ENCODE measurements at places on chromosomes 16 and 17.

DNA sequence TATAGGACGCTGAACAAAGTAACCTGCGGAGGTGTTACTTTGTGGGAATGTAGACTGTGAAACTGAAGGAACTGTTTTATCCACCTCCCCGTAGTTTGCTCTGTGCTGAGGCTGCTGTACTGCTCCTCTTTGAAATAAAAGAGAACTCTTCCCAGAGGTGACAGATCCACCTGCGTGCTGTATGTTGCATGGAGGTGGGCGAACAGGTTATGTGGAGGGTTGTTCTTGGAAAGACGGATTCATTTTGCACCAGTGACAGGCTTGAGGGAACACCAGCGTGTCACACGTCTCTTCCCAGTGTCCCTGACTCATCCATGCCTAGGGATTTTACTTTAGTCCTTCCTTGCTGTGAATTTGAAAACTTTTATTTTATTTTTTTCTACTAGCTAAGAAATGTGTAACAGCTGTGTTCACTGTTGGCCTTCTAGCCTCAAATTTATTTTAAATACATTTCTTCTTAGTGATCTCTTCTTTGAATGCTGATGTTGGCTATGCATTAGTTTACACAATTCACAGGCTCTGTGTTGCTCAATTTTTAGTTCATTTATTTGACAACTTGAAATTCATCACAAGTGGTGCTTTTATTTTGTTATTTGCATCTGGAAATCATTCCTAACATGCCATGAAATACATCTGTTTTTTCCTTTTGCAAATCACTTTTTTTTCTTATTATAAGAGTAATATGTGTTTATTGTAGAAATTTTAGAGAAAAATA, 512.4 kb downstream of the CDH13 start:
- no peak for DNase-seq

- no peak for DNase-seq
Measured at GRCh38 chr17:43549496-43549895, 3.4 kb upstream of the ETV4 start.

- no peak for DNase-seq
Measured at GRCh38 chr17:51165680-51166197, 472 bp upstream of the NME2 start.

DNA sequence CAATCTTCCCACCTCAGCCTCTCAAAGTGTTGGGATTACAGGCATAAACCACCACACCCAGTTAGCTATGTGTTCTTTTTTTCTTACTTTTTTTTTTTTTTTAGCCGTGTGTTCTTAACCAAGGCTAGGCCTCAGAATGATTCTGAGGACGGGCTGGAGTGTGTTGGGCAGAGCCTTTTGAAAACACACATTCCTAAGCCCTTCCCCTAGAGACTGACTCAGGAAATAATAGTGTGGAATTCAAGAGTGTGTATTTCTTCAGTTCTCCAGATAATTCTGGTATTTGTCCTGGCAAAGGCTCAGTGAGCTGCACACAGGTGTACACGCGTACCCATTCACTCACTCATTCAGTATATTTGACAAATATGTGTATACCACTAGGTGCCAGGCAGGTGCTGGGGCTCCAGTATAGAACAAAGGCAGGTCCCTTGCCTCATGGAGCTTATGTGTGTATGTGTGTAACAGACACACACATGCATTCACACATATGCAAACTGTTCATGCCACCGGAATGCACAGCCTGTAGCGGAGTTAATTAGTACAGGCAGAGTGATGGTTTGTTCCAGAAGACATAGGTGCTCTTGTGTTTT, 19.4 kb upstream of the NFATC3 start:
- no peak for DNase-seq

- DNase-seq: no peak
Measured at GRCh38 chr17:82836823-82837357, 2.9 kb downstream of the ZNF750 start.

DNA sequence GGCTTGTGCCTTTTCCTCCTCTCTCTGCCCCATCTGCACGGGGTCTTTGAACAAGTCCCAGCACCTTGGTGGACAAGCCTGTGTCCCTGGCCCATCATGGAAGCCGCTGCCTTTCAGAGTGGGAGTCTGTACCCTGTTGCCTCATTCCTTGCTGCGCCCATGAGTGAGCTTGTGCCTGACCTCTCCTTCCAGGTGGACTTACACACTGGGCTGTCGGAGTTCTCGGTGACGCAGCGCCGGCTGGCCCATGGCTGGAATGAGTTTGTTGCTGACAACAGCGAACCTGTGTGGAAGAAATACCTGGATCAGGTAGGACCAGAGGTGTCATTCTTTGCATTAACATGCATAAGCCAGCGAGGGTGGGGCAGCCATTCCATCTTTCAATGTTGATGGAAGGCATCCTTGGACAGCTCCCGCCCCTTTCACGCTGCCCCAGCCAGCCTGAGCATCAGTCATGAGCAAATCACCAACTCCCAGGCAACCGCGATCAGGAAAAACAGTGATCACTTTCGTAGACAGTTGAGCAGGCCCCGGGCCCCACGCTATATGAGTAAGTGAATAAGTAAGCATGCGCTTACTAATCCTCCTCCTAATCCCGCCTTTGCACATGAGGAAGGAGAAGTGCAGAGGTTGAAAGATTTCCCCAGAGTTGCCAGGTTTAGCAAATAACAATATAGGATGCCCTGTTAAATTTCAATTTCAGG, 36.8 kb downstream of the ATP2C2 start:
- DNase-seq: no peak

- DNase-seq: no peak
Measured at GRCh38 chr17:65364438-65364837, 197.0 kb downstream of the AXIN2 start.

DNA sequence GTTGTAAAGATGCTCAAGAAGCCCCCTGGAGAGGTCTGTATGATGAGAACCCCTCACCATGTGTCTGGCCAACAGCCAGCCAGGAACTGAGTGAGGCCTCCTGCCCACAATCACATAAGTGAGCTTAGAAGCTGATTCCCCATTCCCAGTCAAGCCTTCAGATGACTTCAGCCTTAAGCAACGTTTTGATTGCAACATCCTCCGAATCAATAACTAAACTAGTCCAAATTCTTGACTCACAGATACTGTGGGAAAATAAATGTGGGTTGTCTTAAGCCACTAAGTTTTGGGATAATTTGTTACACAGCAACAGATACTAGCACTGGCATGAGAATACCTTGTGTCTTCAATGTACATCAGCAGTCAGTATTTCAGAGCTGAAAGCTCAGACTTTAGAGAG, 54.5 kb upstream of the HS3ST4 start:
- DNase-seq: no peak

GRCh38 chr17:6514371-6514770, 42.0 kb downstream of the PITPNM3 start:
- no peak for DNase-seq

DNA sequence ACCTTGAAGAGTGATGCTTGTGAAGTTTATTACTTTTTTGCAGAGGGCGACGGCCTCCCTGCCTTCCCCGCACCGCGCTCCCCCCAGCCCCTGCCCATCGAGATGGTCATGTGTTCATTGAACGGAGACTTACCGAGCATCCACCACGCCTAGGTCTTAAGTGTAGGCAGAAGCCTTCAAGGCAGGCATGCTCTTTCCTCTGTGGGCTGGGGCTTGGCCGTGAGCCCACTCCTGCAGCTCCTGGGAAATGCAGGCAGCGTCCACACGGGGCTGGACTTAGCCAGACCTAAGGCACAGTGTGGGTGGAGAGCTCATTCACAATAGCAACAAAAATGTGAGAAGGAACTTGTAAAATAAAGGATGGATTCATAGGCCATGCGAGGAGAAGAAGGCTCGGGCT, 19.2 kb downstream of the RNF213 start:
- DNase-seq: no peak

- no peak for DNase-seq
Measured at GRCh38 chr16:85589688-85590505, 23.2 kb upstream of the GSE1 start.

- DNase-seq: no peak
Measured at GRCh38 chr16:80846275-80846674, 41.9 kb upstream of the CDYL2 start.

DNA sequence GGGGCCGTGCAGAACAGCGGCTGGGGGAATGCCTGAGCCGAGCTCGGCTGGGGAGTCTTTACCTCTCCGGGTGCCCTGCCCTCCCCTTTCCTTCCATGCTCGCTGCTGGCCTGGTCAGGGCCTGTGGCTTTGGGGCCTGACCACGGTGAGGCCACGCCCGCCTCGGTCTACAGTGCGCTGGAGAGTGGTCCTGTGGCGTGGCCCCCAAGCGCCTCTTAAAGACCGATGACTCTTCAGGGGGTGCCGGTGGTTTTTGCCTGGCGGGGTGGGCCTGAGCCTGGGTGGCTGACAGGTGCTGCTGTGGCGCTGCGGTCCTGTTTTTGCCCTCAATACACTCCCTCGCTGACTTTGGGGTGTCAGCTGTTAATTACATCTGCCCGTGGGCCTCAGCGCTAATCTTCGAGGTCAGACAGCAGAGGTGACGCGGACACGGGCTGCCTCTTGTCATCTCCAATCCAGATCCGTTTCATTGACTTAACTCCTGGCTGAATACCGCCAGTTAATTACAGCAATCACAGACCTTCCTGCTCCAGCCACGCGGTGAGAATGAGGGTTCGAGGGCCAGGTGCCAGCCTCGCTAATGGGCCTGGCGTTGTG, 29.7 kb downstream of the GSE1 start:
- DNase-seq: no peak

DNA sequence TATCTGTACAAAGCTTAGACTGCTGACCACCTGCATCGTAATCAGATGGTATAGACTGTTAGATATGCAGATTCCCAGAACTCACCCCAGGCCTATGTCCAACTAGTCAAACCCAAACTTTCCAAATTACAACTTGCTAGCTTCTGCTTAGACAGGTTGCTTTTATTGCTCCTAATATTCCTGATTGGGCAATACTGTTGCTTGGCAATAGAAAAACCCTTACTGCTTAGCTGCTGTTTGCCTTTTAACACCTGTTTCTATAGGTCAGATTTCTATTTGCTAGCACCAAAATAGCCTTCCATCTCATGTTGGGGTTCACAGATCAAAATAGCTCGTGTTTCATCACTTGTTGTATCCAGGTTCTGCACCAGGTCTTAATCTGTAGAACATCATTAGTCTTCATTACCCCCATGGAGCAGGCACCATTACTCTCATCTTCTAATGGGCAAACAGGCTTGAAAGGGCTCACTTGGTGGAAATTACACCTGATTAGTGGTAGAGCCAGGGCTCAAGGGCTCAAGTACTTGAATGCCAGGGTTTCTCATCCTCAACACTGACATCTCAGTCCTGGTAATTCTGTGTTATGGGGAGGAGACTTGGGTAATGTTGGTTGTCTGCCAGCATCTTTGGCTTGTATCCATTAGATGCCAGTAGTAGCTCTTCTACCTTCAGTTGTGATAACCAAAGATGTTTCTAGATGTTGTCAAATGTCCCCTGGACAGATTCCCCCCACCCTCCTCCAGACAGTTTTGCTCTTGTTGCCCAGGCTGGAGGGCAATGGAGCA, 2.7 kb downstream of the ZP2 start:
- DNase-seq: no peak

DNA sequence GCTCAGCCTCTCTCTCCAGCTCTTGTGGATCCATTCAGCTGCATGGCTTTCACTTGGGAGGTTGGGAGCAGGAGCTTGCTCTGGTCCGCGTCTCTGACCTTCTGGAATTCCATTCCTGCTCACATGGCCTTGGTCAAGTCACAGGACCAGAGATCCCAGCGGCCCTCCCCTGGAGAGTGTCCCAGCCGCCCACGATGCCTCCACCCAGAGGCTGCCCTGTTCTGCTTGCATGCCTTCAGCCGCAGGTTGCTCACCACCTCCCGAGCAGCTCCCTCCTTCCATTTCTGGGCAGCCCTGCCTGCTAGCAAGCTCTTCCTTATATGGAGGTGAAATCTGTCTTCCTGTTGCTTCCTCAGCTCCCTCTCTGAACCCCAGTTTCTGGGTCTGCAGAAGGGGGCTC, 32.6 kb downstream of the RAI1 start:
- no peak for DNase-seq

DNA sequence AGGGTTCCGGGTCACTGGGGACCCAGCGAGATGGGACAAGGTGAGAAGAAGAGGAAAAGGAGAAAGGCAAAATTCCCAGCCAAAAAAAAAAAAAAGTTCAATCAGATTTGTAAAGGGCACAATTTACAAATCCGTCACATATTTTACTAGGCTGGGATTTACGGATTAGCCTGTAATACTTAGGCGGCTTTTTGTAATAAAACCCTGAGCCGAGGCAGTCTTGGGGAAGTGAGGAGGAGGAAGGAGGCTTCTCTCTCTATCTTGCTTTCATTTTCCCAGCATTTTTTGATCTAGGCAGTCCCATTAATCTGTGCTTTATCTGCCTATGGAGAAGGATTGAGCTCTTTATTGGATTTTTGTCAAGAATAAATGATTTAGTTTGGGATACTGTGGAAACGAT, 130.6 kb upstream of the SDK2 start:
- no peak for DNase-seq

DNA sequence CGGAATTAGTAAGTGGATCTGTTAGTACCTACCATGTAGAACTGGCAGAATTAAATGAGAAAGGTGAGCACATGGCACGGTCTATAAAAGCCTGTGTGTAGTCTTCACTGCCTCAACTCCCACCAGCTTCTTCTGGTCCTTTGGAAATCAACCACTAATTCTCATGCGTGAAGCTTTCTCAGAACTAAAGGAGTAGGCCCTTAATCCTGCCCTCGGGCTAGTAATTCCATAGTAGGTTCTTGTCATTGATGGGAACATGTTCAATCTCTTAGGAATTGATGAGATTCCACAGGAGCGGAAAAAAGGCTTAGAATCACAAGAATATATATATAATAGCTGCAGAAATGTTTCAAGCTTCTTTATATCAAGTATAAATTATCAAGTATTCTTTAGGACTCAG, 21.7 kb downstream of the CDR2 start:
- no peak for DNase-seq

DNA sequence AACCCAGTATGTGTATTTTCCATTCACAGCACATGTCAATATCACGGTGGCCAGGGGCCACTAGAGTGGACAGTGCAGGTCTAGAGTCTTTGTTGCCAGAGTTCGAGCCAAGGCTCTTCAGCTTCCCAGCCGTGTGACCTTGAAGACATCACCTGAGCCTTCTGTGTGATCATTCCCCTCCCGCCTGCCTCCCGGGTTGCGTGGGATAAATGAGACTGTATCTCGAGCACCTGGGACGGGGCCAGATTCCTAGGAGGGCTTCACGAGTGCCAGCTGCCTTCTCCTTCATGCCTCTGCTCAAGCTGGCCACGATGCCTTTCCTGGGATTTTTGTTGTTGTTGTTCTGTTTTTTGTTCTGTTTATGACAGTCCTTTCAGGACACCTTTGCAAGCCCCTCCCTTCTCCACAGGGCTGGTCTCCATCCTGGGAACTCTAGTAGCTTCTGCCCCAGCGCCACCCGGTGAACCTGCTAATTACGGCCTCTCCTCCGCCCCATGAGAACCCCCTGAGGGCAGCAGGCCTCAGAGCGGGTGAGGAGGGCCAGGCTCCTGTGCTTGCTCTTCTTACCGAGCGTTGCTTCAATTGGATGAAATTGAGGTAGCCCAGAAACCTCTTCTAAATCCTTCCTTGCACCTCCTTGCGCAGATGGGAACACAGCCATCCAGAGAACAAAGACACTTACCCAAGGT, 3.9 kb downstream of the SPNS2 start:
- DNase-seq: no peak

DNA sequence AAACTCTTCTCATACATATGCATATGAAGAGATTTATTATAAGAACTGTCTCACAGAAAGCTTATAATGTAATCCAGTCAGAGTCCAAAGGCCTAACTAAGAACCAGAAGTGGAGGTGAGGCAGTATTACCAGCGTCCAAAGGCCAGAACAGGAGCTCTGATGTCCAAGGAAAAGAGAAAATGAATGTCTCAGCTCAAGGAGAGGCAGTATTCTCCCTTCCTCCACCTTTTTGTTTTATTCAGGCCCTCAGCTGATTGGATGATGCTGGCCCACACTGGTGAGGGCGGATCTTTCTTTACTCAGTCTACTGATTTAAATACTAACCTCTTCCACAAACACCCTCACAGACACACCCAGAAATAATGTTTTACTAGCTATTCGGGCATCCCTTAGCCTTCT, 43.4 kb downstream of the FBXL20 start:
- DNase-seq: no peak

Measured in neural crest cell (in vitro differentiated cells).